ENCODE measurements at places on chromosomes 3 and 15.

GRCh38 chr15:32668942-32669341 lies 27.4 kb downstream of the SCG5 start:
- DNase-seq = peak; percentile 45

DNA sequence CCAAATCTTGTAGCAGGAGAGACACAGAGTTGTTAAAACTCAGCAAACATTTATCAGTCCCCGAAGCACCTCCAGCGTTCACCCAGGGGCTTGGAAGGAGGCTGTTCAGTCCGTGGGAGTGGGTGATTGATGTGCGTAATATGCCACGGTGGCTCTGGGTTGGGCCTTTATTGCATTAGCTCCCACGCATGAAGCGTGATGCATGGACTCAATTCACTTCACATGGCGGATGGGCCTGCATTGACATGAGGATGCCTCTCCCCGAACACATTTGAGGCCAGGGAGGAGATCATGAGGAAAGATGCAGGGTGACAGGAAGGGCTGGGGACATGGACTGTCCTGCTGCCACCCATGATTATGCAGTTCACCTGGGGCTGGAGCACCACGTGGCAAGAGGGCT lies 126.5 kb downstream of the FAM43A start:
- no peak for DNase-seq

DNA sequence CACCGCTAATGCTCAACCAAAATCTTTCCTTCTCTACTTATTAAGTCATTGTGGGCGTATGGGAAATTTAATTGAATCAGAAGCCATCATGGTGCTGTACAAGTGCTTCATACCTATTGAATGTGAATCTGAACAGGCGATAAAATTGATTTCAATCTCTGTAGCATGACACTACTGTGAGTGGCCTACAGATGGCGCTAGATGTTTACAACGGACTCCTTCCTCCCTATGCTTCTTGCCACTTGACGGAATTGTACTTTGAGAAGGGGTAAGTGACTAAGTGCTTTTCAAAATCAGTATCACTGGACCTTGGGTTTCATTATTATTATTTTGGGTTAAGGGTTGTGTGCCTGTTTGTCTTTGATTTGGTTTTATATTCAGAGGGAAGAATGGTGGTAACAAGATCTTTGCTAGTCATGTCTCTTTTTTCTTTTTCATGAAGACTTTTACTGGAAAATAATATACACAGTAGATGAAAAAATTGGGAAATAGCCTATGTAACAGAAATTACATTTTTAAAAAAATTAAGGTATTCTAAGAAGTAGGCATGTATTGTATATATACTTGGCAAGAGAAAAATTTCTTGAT lies 35.4 kb downstream of the ACP3 start:
- peak; percentile 89 for DNase-seq

DNA sequence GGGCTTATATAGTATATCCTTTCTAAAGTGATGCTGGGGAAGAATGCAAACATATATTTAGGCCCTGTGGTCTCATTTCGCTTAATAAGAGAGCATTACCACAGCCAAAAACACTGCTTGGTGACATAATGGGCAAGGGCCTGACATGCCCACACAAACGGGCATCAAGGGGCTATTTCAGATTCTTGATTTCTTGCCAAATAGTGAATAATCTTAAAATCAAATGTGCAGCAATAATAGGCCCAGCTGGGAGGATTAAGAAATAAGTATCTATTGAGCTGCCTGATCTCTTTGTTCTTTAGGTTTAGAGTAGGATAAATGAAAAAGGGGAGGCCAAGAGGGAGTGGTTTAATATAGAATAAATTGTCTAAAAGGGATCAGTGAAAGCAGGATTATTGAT lies 241.0 kb upstream of the GBE1 start:
- no peak for DNase-seq

DNA sequence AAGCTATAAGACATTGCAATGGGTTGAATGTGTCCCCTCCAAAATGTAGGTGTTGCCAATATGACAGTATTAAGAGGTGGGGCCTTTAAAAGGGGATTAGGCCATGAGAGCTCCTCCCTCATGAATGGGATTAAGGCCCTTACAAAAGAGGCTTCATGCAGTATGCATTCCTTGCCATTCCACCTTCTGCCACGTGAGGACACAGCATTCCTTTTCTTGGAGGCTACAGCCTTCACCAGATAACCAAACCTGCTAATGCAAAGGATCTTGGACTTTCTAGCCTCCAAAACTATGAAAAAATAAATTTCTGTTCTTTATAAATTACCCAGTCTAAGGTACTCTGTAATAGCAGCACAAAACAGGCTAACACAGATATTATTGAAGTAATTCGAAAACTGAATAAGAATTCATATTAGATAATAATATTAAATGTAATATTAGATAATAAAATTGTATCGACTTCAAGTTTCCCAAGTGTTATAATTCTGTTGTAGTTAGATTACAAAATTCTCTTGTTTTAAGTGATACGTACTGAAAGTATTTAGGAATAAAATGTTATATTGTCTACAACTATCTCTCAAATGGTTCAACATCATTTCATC lies 29.4 kb upstream of the ATP8B4 start:
- DNase-seq = peak; percentile 52
